ENCODE measurements at places on chromosomes 7 and 10.

DNA sequence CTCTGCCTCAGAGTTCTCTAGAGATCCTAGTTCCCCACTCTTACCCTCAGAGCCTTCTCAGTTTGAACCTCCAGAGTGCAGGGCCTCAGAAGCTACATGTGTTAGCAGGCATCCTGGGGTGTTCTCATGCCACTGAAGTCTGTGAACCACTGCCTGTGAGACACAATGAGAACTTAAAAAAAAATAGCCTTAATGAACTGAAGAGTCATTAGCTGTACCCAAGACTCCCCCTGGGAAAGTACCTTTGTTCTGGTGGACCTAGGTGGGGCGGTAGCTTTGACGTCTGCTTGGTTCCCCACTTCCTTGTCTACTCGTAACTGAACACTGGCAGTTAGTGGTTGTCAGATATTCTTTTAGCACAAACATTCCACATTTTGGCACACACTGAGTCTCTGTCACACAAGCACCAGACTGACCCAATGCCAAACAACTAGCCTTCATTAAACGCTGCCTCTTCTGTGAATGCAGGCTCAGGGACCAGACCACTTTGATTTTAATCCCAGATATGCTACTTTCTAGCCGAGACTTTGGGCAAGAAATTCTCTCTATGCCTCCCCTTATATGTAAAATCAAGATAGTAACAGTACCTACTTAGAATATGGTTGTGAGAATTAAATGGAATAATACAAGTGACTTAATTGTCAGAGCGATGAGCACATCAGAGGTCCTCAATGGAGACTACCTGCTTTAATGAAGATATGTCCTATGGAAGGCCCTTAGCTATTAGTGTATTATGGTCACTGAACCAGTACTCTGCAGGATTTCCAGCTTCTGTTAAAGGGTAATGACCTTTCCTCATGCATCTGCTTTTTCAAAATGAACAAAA, 75.3 kb upstream of the CC2D2B start:
- DNase-seq = peak; percentile 29

- DNase-seq = no peak
Observed at GRCh38 chr7:29242265-29242664, 47.7 kb downstream of the CHN2 start.

DNA sequence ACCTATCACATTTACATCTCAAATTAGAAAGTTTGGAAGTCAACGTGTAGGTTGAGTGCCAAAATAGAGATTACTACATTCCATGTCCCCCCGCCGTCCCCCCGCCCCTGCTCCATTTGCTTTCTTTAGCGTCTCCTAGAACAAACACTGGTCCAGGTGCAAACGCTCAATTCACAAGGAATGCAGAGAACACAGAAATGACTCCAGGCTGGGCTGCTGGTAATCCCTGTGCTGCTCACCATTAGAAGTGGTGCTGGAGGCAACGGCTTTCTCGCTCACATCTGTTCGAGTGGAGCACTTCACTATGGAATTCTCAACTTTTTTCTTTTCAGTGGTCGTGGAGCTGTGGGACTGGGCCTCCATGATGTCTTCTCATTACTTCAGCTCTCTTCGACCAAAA, 14.1 kb downstream of the GLI3 start:
- DNase-seq = no peak

DNA sequence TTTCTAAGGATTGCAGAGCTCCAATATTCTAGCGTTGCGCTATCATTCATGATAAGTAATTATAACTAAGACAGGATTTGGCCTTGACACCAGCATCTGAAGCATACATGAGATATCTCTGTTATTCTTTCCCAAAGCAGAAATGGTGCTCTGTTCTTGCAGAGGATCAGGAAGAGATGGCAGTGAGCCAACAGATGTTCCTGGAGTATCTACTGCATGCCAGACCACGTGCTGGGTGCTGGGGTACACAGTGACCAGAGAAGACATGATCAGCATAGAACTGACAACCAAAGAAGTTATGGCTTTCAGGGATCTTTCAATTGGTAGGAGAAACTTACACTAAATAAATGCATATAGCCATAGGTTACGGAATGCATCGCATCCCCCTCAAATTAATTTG, 63.7 kb upstream of the PLXNA4 start:
- no peak for DNase-seq

DNA sequence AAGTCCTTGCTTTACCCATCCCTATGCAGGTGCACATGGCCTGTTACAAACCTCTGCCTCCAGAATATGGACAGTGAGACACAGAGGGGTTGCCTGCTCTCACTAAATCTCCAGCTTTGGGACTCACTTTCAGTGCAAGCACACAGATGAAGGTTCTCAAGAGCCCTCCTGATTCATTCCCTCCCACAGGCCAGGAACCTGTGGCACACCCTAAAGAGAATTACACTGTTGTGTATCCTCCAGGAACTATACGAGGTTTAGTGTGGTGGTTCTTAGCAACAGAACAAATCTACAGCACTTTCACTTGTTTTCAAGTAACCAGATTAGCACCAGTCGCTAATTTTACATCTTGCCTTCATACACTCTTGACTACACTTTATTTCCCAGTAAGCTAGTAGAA, 192.3 kb downstream of the PLXNA4 start:
- DNase-seq = no peak

DNA sequence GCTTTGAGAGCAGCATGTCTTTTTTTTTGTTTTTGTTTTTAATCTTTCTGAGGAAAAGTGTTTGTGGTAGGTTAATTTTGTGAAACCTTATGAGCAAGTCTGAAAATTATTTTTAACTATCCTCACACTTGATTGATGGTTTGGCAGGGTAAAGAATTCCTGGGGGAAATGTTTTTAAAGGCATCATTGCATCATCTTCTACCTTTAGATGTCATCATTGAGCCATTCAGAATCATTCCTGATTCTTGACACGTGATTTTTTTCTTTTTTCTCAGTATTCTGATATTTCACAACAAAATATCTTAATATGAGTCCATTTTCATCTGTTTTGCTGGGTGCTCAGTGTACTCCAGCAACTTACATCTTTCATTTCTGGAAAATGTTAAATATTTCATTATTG, 28.3 kb downstream of the PALS2 start:
- DNase-seq = no peak

- no peak for DNase-seq
Observed at GRCh38 chr7:156935250-156935649, 14.3 kb upstream of the NOM1 start.

DNA sequence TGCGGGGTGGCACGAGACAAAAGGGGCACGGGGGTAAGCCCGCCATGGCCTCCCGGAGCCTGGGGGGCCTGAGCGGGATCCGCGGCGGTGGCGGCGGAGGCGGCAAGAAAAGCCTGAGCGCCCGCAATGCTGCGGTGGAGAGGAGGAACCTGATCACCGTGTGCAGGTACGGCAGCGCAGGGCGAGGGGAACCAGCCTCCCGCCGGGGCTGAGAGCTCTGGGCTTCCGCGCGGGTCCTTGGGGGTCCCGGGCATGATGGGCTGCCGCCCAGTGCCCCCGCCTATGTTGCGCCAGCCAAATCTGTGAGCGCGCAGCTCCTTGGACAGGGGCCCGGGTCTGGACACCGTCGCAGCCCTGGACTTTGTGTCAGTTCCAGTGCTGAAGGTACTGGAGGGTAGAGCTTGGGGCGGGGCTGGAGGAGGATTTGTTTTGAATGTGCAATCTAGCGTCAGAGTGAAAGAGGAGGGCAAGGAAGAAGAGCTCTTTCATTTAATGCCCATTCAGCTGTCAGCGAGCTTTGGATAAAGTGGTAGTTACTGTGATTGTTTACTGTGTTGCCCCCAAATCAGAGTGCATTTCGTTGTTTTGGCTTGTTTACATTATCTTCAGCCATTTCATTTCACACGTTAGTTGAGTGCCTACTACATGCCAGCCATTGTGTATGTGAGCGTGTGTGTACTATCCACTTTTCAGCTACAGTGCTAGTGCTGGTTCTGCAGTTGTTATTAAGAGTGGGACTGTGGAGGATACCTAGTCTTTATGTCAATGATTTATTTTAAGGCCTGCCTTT, 777 bp downstream of the RUNDC3B start:
- DNase-seq = no peak

DNA sequence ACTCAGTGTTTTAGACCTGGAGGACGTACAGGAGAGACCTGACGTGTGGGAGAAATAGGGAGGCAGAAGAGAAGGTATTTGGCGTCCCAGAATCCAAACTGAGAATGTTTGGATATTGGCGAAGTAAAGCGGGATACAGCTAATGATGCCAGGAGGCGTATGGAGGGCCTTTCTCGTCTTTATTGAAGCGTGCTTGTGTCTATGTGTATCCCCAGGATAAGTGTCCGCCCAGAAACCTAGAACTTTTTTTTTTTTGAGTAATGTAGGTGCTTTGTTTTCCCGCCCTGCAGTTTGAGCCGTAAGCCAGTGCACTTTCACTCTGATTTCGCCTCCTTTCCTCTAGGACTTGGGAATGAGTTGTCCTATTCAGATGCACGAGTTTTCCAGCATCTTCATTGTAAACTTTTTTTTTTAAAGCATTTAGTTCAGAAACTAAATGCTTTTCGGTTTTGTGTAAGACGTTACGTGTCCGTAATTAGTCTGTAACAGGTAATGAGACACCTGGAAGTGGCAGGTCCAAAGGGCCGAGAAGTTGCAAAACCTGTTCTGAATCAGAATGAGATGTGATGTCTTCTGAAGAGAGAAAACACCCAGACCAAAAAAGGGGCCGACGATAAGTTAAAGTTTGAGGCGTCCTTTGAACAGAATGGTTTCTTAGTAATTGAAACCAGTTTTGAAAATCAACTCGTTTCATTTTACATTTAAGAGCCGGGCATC, 746 bp downstream of the ARL5B start:
- DNase-seq = no peak

DNA sequence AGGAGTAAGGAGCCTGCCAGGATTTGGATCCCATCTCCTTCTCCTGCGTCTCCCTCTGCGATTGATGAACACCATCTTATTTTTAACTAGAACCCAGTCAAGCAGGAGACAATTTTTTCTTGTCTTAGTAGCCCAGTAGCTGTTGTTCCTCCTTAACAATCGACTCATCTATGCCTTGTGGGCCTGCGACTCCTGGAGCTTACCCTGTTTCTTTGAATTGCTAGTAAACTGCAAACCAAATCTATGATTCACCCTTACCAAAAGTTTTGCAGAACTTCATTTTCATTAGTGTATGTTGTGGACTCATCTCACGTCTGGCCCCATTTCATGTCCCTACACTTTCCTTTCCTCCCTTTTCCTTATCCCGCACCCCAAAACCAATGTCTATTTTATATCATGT, 37.7 kb downstream of the TRIL start:
- DNase-seq = no peak

GRCh38 chr7:36473454-36474282, 84.0 kb downstream of the ANLN start:
- peak; percentile 7 for DNase-seq

- no peak for DNase-seq
Observed at GRCh38 chr7:25857376-25858067, 294.5 kb upstream of the NFE2L3 start.

- DNase-seq = no peak
Observed at GRCh38 chr10:34295142-34295548, 520.0 kb downstream of the PARD3 start.

- no peak for DNase-seq
Observed at GRCh38 chr7:49522111-49522510, 251.3 kb upstream of the VWC2 start.

GRCh38 chr7:121336579-121336978, 7.8 kb downstream of the WNT16 start:
- DNase-seq = no peak

DNA sequence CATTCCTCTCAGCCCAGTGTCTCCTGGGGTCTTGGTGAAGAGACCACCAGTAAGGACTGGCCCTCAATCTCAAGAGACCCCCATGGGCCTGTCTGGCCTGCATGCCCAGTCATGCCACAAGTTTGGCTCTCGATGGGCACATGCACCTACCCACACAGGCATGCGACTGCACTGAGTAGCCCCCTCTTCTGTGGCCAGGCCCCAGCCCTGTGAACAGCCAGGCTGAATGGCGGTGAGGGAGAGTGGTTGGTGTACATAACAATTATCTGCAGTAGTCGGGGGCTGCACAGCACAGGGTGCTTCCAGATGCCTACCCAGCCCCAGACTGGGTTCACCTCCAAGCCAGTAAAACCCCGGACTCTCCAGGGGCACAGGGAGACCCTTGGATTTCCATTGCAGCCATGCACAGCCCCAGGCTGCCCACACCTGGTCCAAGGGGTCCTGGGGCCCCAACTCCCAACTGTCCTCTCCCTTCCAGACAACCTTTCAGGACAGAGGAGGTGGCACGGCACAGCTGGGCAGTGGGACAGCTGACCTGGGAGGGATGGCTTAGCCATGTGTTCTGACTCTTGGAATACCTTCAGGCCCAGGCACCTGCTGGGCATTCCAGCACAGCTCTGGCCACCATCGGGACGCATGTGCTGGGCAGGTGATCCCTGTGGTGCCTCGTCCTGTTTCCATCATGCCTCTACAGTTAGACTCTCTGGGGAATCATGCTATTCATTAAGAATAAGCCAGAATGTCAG, 21.0 kb upstream of the CSGALNACT2 start:
- no peak for DNase-seq

DNA sequence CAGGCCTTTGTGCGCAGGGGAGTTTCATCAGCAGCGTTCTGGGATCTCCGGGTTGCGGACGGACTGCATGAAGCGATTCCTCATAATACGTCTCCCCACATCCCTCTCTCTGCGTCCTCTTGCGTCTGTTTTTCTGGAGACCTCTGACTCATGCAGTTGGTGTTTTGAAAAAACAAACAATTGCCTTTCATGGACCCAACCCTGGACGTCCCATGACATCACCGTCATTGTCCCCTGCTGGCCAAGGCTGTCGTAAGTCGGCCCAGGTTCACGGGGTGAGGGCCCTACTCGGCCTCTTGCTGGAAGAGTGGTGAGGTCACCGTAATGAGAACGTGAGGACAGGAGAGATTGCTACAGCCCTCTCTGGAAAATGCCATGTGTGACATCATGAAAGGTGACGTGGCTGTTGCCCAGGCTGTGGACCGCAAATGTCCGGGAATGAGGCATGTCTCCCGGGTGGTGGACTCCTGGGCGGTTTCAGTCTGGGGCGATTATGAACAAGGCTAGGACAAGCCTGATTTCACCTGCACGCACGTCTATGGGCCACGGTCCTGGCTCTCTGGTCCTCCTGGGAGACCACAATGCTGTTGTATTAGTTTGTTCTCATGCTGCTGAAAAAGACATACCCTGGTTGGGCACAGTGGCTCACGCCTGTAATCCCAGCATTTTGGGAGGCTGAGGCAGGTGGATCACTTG, 9.8 kb upstream of the MAFK start:
- no peak for DNase-seq

- DNase-seq = no peak
Observed at GRCh38 chr7:36086571-36086970, 66.5 kb upstream of the EEPD1 start.

- DNase-seq = no peak
Observed at GRCh38 chr7:143286522-143286890, 1.6 kb upstream of the CASP2 start.

- no peak for DNase-seq
Observed at GRCh38 chr7:45592230-45592991, 18.2 kb downstream of the ADCY1 start.

Data from GM19239 (cell line).